ENCODE measurements at places on chromosomes 16 and 17. TPM values are rescaled to one million over a fixed set of nuclear protein-coding genes. Genes with fewer than 3 reads are reported as not detected.

DNA sequence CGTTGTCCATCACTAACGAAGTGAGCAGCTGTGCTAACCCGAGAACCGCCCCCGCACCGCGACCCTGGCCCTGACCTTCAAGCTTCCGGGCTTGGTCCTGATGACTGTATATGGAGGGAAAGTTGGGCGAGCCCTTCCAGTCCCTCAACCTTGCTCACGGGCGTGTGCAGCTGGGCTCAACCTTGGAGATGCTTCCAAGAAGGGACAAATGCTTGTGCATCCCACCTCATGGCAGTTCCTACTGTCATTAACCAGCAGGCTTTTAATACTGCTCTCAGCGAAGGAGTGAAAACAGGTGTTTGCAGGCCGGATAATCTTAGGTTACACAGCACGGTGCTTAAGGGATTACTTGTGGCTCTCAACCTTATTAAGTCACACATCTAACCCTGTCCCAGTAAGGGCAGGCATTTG lies 33.5 kb downstream of the SRL start:
- no peak for DNase-seq
- H3K4me3 ChIP-seq: no peak overlapping the region
- H3K27ac ChIP-seq: no peak overlapping the region
- H3K4me1 ChIP-seq: no peaks in the 10 kb centered on the region

- H3K27ac ChIP-seq: no peak overlapping the region
- no peaks in the 10 kb centered on the region for H3K4me1 ChIP-seq
- no peak overlapping the region for H3K4me3 ChIP-seq
- H3K36me3 ChIP-seq: no peaks in the 10 kb centered on the region
- no peaks in the 10 kb centered on the region for H3K27me3 ChIP-seq
- DNase-seq: no peak
These were observed 16.0 kb upstream of the HEATR6 start for GRCh38 chr17:60094754-60095153.

DNA sequence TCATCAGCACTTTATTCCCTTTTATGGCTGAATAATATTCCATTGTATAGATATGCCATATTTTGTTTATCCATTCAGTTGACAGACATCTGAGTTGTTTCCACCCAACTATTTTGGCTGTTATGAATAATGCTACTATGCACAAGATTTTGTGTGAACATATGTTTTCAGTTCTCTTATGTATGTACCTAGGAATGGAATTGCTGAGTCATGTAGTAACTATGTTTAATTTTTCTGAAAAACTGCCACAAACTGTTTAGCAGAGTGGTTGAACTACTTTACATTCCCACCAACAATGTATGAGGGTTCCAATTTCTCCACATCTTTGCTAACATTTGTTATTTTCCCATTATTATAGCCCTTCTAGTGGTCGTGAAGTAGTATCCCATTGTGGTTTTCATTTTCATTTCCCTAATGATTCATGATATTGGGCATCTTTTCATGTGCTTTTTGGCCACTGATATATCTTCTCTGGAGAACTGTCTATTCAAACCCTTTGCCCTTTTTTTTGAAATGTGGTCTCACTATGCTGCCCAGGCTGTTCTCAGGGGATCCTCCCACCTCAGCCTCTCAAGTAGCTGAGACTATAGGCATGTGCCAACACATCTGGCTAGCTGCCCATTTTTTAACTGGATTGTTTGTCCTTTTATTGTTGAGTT lies 26.3 kb downstream of the SMURF2 start:
- H3K36me3 ChIP-seq: no peaks in the 10 kb centered on the region
- peaks cover 11% of the 10 kb centered on the region for H3K4me1 ChIP-seq
- no peak overlapping the region for H3K4me3 ChIP-seq

DNA sequence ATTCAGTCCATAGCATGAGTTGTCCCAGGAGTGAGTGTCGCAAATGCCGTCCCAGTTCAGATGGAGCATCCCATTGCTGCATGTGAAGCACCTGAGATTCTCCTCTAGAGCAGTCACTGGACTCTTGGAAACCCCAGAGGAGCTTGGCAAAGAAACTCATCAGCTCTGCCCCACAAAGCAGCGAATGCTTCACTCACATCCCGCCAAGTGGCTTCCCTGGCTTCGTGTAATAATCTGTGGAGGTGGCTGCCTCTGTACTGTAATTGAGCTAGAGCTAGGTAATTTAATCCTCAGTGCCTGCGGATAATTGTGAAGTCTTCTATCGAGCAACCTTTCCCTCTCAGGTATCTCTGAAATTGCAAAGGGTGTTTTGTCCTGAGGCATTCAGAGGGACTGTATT lies 107.1 kb downstream of the SNX29 start:
- DNase-seq: no peak
- peaks cover 9% of the 10 kb centered on the region for H3K4me1 ChIP-seq
- no peaks in the 10 kb centered on the region for H3K27me3 ChIP-seq
- no peak overlapping the region for H3K27ac ChIP-seq

- H3K36me3 ChIP-seq: no peaks in the 10 kb centered on the region
- DNase-seq: no peak
- H3K27ac ChIP-seq: no peak overlapping the region
- H3K4me3 ChIP-seq: no peak overlapping the region
- H3K4me1 ChIP-seq: no peaks in the 10 kb centered on the region
- no peaks in the 10 kb centered on the region for H3K27me3 ChIP-seq
These were observed 101.8 kb downstream of the SALL1 start for GRCh38 chr16:51049276-51049675.

DNA sequence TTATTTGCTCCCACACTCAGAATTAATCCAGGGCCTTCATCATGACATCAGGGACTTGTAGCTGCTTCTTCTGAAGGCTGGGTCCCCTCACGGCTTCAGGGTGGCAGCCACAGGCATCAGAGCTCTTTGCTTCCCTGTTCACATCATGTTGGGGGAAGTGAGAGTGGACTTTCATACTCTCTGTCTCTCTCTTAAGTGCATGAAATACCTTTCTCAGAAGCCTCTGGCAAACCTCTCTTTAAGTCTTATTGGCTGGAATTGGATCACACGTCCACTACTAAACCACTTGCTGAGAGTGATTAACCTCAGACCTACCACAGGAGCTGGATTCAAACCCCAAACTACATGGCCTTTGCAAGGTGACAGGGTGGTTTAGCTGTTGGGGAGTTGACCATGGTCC lies 17.7 kb upstream of the SALL1 start:
- H3K4me1 ChIP-seq: no peaks in the 10 kb centered on the region
- no peaks in the 10 kb centered on the region for H3K36me3 ChIP-seq

DNA sequence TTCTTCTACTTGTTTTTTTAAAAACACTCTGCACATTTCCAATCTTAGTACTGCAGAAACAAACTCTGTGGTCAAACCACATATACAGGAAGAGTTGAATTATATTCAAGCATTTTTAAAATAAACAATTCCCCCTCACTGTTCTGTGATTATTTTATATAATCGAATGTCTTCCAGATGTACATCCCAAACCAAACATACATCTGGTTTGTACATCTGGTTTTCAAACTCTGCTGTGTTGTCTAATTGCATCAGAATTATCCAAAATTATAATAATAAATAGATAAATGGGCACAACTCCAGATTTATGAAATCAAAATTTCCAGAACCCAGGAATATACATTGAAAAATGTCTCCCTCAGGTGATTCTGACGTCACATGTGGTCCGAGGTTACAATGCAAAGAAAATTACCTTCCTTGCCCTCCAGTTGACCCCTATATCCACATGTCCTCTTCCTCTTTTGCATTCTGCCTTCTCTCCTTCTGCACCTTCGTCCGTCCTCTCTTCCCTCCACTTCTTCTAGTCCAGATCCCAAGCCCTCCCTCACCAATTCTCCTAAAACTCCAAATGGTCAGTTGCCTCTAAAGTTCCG lies 13.3 kb upstream of the CCDC144A start:
- DNase-seq: no peak
- no peak overlapping the region for H3K4me3 ChIP-seq
- H3K27me3 ChIP-seq: peaks cover 5% of the 10 kb centered on the region
- no peak overlapping the region for H3K27ac ChIP-seq
- H3K36me3 ChIP-seq: no peaks in the 10 kb centered on the region

GRCh38 chr17:33522623-33523022 lies 229.5 kb upstream of the ASIC2 start:
- no peak overlapping the region for H3K4me3 ChIP-seq
- H3K27ac ChIP-seq: no peak overlapping the region
- H3K4me1 ChIP-seq: no peaks in the 10 kb centered on the region
- no peaks in the 10 kb centered on the region for H3K27me3 ChIP-seq
- no peak for DNase-seq

PPL gene
- polyA plus RNA-seq: 32.8 TPM
